CD4-positive, alpha-beta T cell treated with Interleukin-21 for 1 hour (primary cell): ENCODE measurements at places on chromosomes 2 and 18.

DNA sequence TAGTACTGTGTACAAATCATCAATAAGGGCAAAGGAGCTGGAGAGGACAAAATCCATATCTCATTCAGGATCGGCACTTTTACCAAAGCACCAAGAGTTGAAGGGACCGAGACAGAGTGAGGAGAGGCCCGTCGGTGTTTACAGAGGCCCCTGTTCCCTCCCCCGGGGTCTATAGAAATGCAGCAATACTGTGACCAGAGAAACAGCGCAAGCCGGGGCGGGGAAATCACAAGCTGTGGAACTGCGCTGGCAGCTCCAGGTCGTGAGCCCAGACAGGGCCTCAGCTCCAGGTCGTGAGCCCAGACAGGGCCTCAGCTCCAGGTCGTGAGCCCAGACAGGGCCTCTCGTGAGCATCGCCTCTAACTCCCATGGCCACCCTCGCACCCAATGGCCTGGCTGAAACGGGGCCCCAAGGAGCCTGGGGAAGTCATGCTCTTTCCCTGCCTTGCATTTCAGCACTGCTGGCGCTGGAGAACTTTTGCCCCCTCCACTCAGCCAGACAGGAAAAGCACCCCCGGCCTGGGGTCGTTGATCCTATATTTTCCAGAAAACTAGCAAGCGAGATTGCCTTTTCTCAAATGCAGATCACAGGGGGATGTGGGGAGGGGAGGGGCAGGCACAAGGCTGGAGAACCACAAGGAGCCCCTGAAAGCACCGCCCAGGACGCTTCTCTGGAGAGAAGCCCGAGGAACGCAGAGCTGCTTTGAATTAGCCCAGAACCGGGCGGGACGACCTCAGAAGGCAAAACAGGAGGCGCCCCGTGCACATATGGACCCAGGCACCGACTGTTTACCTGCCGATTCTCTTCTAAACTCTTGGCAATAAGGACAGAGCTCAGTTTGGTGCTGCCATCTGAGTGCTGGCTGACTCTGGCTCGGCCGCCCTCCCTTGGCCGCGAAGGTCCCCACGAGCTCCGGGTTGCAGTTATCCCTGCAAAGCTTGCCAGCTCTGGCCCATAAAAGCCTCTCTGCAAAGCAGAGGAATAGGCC, 223.7 kb downstream of the ACKR3 start:
- DNase-seq, result no peak

DNA sequence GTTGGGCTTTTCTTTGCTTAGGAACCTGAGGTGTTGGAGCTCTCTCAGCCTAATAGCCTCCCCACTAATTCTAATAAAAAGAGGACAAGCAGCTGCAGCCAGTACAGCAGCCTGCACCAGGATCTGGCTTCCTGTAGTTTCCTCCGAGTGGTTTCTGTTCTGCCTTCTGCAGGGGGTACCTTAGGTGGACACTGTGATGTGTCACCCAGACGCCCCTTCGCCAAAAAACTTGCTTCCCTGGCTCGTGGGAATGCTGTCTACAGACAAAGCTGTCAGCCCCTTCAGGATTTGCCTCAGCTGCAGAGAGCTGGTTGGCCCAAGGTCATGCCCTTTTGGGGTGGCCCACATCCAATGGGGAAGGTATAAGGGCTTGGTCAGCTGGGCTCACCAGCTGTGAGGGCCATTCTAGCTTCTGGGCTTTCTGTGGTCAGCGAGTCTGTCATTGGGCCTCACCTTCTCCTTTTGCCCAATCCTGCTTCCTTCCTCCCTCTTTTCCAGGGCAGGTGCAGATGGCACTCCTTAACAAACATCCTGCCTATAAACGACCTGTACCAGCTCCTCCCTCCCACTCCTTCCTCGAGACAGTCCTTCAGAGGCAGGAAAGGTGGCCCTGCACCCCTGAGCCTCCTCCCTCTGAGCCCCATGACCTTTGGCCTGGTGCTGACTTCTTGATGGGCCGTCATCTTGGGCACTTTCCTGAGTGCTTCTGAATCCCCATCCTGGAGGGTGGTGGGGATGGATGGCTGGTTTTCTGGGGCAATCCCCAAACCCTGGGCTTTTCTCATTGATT, 44.0 kb upstream of the ROCK2 start:
- no peak for DNase-seq

GRCh38 chr2:128803222-128803621, 484.6 kb upstream of the HS6ST1 start:
- DNase-seq, result no peak

GRCh38 chr2:180542511-180542910, 437.9 kb upstream of the UBE2E3 start:
- DNase-seq, result no peak

DNA sequence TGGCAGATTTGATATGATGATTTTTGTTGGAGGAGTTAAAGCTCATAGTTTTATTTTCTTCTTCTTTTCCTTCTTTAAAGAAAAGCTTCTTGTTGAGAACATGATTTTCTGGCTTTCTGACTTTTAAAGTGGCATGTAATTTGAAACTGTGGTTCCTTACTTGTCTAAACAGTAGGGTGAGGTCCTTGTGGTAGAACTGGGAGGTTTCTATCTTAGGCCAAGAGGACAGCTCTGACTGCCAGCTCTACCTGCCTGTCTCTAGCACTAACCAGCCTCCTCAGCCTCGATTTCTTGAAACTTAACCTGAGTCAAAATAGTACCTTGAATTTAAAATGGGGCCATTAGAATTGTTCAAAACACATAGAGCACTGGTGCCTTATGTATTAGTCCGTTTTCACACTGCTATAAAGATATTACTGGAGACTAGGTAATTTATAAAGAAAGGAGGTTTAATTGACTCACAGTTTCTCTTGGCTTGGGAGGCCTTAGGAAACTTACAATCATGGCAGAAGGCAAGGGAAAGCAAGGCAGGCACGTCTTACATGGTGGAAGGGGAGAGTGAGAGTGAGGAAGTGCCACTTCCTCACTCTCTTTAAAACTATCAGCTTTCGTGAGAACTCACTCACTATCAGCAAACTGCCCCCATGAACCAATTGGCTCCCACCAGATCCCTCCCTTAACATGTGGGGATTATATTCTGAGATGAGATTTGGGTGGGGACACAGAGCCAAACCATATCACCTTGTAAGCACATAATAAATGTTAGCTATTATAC, 119.0 kb downstream of the CERS6 start:
- no peak for DNase-seq

DNA sequence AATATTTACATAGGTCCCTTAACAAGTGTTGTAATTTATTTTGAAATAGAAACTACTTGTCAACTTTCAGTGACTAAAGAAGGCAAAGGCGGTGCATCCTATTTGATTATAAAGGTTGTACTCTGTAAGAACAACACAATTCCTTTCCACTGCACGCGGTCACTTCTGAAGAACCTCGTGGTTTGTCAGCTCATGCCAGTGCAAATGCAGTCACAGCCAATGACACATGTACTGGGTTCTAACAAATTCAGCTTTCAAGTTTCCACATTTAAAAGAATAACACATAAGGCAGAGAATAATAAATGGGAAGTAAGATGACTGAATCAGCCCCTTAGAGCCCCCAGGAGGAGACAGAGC, 39.7 kb downstream of the CYB5A start:
- no peak for DNase-seq
